ENCODE measurements at places on chromosomes 12 and 14.

DNA sequence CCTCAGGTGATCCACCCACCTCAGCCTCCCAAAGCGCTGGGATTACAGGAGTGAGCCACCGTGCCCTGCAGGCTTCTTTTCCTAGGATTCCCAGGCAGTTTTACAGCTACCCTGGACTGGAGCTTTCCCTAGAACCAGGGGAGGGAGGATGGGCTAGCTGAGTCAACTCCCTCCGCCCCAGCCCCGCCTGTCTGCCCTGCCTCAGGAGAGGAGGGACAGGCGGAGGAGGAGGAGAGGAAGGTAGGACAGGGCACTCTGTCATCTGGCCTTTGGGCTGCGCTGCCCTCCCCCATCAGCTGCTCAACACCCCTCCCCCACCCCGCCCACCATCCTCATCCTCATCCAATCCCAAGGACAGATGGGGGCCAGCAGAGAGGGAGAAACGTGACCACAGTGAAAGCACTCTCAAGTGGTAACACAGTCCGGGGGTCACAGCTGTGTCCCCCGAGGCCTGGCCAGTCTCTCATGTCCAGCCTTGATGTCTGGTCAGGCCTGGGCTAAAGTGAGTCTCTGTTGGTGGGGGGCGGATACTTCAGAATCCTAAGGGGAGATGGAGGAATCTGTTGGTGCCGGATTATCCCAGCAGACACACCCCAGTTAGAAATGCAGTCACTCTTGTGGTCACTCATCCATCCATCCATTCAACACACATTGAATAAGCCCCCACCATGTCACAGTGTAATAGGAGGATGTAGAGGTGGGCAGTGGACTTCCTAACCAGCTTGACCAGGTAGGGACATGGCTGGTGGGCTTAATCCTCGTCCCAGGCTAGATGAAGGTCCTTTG lies 12.3 kb downstream of the FIGNL2 start:
- no peak for DNase-seq

DNA sequence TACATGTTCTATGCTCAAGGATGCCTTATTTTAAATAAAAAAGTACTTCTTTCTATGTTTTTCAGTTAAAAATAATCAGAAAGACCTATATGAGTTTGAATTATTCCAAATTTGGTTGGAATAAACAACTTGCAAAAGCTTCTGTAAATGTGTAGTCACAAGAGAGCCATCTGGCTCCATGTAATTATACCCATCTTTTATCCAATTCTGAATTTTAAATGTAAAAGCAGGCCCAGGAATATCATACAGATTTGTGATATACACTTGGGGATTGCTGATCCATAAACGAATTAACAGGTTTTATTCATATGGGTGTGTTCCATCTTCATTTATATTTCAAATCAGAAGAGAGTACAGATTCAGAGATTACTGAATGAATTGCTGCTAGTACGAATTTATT lies 329.2 kb upstream of the LRFN5 start:
- no peak for DNase-seq

DNA sequence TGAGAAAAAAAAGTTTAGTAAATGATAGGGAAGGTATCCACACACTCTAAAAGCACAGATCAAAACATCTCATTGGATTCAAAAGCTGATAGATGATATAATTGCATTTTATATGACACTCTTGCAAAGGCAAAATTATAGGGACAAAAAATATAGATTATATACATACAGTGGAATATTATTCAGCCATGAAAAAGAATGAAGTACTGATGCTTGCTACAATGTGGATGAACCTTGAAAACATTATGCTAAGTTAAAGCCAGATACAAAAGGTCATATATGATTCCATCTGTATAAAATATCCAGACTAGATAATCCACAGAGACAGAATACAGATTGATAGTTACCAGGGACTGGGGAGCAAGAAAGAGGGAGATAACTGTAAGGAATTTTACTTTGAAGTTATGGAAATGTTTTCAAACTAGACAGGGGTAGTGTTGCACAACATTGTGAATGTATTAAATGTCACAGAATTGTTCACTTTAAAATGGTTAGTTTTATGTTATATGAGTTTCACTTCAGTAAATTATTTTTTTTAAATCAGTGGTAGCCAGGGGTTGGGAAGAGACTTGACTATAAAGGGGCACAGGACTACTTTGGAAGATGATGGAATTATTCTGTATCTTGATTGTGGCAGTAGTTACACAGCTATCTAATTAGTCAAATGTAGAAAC lies 41.7 kb upstream of the CDKN3 start:
- DNase-seq: no peak

GRCh38 chr12:113462998-113463745 lies 8.5 kb downstream of the LHX5 start:
- no peak for DNase-seq

- no peak for DNase-seq
Observed at GRCh38 chr12:67358781-67359338, 89.7 kb downstream of the CAND1 start.

GRCh38 chr14:33475623-33476022 lies 475.3 kb downstream of the EGLN3 start:
- DNase-seq: peak; percentile 58

GRCh38 chr12:87165733-87166375 lies 863.3 kb downstream of the C12orf50 start:
- no peak for DNase-seq

DNA sequence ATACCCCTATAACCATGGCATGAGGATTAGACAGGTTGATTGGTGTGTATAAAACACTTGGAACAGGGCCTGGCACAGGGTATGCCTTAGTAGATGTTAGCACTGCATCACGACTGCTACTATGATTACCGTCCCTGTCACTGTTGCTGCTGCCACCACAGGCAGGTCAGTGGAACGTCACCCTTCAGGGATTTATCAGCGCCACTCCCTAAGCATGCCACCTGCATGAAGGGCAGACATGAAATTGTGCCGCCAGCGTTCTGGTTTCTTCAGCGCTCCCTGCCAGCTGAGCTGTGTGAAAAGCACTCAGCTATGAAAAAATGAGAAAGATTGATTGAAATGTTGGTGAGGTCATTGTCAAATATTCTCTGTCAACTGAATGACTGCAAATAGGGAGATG lies 477.0 kb downstream of the DPF3 start:
- peak; percentile 7 for DNase-seq

GRCh38 chr12:26863515-26863914 lies 30.5 kb upstream of the ITPR2 start:
- no peak for DNase-seq

DNA sequence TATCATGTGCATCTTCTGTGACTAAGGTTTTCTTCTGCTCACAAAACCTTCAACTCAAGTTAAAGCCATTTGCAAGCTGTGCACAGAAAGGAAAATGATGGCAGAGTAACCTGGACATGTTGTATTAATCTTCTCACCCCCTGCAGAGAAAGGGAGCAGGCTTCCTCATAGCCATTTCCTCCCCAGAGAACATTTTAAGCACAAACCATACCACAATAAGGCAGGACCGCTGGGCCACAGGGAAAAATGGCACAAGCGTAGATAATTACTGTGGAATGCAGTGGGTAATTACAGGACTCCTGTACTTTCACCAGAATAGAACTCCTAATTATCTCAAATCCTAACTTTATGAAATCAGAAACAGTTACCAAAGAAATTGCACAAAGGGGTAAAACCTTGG lies 215.7 kb downstream of the KIF21A start:
- no peak for DNase-seq

GRCh38 chr12:98509063-98509462 lies 6.3 kb upstream of the TMPO start:
- DNase-seq: peak; percentile 20

- DNase-seq: no peak
Observed at GRCh38 chr14:74308695-74309094, 6.0 kb upstream of the ABCD4 start.

GRCh38 chr14:91980157-91980556 lies 32.7 kb upstream of the FBLN5 start:
- DNase-seq: no peak

DNA sequence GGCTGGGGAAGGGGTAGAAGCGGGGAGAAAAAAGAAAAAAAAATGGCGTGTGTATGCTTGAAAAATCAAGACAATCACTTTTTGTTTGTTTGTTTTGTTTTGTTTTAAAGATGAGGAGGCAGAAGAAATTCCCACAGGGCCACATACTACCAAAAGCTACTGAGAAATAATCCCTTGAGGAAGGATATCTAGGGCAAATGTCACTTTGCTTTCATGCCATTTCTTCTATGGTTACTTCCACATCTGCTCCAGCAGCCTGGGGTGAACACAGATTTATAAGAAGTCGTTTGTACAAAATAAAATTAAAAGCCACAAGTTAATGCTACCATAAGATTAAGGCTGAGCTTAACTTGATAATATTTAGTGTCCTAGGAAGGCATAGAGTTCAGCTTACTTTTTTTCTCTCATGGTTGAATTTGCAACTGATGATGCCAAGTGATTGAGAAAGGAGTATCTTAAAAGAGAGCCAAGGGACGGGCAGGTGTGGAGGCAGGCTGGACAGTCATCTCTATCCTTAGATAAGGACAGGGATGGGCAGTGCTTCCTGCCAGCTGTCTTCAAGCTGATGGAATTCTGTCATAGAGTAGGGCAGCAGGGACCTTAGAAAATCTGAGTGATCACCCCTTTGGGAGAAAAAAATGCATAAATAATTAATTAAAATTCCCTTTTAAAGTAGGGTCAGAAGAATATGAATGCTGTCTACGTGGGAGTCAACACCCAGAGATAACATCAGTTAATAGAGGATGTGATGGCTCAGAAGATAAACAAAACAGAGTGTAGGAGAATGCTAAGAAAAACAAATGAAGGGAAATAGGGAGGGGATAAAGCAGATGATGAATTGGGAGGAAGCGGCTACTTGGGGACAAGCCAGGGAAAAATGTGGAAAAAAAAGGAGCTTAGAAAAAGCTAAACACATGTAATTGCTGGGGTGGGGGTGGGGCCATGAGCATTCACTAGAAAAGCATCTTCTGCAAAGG lies 57.1 kb downstream of the DYRK2 start:
- DNase-seq: no peak

GRCh38 chr14:49621114-49621881 lies 699 bp downstream of the MGAT2 start:
- DNase-seq: no peak

DNA sequence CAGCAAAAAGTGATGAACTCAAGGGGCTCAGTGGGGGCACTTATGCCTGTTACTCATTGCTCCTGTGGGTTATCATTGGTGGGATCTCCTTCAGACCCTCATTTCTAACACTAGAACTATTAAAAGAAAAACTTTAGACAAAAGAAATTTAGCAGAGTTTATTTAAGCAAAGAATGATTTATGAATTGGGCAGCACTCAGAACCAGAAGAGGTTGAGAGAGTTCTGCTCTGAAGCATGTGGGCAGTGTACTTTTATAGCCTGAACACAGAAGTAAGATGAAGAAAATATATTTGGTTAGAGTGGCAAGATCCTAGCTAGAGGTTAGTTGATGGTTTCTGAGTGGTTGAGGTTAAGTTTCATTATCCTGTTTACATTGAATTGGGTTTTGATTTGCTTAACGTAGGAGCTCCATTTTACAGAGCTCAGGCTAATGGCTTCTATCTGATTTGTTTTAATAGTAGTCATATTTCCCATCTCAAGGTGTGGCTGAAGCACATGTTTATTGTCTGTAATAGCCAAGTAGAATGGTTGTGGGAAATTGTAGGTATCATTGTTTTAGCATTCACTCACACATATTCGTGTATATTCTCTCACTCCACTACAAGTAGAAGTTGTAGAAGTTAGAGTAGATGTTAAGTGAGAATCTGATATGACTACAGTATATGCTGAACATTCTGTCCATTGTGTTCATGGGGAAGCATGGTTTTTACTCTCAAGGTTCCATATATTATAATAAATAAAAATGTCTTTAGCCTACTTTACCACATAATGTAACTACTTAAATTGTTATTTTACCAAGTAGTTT lies 27.6 kb downstream of the LEMD3 start:
- no peak for DNase-seq

DNA sequence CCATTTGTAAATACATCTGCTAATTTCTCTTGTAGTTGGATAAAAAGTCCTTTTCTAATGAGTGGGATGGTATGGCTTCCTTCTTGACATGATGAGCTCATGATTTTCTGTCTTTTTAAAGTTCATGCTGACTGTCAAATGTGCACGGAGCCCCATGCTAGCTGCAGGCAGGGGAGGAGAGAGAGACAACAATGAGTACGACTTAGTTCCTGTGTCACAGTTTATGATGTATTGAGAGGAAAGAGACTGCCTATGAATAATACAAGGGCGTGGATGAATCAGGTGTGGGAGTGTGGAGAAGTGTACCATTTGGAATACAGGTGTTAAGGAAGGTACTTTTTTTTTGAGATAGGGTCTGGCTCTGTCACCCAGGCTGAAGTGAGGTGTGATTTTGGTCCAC lies 10.7 kb upstream of the TBC1D30 start:
- no peak for DNase-seq

- DNase-seq: no peak
Observed at GRCh38 chr14:60294411-60295069, 45.5 kb downstream of the PPM1A start.

DNA sequence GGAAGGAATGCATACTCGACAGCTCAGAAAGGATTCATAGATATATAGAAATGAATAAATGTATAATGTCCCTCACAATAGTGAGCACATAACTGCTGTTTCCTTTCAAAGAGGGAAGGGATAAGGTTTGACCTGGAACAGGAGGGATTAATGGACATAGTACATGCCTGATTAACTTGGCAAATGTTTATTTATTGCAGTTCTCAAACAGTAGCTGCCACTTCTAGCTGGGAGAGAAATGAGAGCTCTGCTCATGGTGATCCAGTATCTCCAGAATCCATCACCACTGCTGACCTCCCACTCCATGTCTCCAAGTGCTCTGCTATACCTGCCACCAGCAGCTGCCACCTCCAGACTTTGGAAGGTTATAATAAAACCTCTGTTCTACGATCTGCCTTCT lies 108.1 kb downstream of the LRIG3 start:
- no peak for DNase-seq

- no peak for DNase-seq
Observed at GRCh38 chr12:109797905-109798669, 35.1 kb downstream of the TRPV4 start.

DNA sequence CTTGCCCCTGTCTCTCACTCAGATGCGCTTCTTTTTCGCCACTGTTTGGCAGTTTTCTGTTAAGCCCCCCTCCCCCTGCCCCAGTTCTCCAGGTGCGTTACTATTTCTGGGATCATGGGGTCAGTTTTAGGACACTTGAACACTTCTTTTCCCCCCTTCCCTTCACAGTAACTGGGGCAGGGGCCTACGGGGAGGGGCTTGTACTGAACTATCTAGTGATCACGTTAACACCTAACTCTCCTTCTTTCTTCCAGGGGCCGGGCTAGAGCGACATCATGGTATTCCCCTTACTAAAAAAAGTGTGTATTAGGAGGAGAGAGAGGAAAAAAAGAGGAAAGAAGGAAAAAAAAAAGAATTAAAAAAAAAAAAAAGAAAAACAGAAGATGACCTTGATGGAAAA lies 3.7 kb downstream of the PABPN1 start:
- DNase-seq: no peak

All from HepG2 (cell line).